ENCODE measurements at places on chromosomes 1 and 21.

DNA sequence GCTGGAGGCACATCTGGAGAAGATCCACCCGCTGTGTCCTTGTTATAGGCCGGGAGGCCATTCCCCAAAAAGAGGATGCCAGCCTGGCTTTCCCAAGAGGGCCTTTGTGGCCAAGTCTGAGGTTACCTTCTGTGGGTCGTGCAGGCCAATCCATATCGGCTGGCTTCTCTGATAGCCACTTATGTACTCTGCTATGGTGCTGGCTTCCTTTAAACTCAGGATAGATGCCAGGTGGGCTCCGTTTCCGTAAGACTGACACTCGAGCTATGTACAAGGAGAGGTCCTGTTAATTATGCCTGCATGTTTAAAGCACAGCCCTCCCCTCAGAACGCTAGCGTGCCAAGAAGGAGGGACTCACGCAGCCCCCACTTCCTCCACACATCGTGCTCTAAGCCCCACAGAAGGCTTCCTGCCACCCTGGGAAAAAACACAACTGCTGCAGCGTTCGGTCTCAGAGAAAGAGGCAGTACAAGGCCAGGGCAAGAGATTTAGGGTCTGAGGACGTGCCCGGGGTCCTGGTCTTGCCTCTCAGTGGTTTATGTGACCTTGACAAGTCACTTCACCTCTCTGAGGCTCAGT, 11.6 kb downstream of the REG4 start:
- DNase-seq = no peak

DNA sequence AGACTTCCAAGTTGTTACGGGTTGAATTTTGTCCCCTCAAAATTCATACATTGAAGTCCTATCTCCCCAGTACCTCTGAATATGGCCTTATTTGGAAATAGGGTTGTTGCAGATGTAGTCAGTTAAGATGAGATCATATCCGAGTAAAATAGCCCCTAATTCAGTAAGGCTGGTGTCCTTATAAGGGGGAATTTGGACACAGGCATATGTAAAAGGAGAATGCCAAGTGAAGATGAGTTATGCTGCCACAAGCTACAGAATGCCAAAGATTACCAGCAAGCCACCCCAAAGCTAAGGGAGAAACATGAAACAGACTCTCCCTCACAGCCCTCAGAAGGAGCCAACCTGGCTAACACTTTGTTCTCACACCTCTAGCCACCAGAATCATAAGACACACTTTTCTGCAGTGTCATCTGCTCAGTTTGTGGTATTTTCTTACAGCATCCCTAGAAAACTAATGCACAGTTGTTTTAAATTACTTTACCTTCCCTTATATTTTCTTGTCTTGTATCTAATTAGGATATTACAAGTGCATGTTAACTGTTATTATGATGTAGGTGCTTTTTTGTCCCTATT, 43.3 kb upstream of the PRDX6 start:
- no peak for DNase-seq

DNA sequence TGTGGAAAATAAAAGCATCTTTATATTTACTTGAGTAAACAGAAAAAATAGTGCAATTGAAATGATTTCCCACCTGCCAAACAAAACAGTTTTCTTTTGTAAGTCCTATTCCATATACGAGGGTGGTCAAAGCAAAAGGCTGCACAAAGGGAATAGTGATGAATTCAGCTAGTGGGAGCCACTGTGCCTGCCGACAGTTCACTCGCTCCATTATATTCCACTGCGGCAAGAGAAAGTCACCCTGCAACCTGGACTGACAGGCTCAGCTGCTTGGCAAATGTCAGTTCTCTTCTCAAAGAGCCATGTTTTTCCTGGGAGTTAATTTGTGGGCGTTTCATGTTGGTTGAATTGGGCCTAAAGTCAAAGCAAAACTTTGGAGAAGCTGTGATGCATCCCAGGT, 145.4 kb downstream of the LMO4 start:
- no peak for DNase-seq

GRCh38 chr1:24957016-24957807, 27.1 kb upstream of the RUNX3 start:
- no peak for DNase-seq

GRCh38 chr1:239269706-239270105, 116.7 kb upstream of the CHRM3 start:
- DNase-seq = no peak
